ENCODE measurements at places on chromosomes 7 and 10.
A peak's percentile ranks its signal among the peaks of the same experiment; 100 is the strongest.

DNA sequence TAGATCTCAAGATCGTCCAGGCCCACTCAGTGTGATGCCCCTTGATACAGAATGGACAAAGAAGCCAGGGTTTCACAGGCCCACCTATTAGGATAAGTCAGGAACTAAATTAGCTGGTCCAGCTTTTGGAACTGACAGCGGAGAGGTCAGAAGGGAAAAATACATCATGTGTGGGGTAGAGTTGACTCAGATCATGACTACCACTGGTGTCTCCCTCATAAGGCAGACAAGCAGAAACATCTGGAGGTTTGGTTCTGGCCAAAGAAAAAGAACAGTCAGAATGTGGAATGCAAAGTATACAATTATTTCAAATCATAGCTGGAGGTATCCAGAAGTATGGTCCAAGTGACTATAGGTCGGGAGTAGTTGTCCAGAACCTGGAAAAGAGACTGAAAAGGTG is 621.1 kb upstream of the CELF2 start:
- DNase-seq, result peak; percentile 26

DNA sequence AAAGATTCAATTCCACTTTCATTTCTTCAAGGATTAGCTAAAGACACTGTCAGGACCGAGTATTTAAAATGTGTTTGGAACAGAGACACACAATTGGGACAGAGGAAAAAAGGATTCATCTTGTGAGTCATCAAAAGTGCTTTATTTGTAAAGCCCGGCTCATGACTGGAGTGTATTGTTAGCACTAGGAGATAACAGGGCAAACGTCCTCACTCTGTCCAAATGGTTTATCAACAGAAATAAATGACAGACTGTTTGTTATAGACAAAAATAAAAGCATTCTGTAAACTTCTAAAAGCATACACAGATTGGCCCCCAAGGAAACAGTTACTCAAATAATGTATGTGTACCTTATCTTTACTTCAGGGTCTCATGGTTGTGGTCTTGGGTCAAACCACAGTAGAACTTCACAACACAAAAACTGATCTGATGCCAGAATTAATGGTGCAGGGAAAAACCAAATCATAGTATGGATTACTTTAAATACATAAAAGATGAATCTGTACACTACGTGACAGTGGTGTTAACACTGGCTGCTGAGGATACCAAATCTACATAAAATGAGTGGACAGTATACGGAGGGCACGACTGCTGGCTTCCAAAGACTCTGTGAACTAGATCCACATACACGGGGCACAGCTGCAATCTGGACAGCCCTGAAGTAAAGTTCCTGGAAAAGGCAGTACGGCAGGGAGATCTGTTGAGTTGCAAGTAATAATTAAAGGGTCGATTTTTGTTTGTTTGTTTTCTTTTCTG is 179.4 kb downstream of the PIP4K2A start:
- DNase-seq, result no peak

DNA sequence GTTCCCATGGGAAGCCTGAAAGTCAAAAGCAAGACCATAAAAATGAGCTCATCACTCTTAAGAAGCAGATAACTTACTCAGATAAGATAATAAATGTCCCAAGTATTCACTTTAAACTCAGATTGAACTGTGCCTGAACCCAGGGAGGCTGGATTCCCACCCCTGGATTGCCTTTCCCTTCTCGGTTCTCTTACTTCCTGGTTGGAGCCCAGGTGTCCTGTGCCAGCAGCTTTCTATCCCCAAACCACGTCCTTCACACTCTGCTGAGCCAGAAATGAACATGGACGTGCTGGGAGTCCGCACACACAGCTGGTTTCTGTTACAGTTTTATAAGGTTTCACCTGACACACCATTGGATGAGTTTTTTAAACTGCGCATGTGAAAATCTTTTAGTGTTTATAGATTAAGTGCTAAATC is 636.2 kb upstream of the IGFBP3 start:
- no peak for DNase-seq

DNA sequence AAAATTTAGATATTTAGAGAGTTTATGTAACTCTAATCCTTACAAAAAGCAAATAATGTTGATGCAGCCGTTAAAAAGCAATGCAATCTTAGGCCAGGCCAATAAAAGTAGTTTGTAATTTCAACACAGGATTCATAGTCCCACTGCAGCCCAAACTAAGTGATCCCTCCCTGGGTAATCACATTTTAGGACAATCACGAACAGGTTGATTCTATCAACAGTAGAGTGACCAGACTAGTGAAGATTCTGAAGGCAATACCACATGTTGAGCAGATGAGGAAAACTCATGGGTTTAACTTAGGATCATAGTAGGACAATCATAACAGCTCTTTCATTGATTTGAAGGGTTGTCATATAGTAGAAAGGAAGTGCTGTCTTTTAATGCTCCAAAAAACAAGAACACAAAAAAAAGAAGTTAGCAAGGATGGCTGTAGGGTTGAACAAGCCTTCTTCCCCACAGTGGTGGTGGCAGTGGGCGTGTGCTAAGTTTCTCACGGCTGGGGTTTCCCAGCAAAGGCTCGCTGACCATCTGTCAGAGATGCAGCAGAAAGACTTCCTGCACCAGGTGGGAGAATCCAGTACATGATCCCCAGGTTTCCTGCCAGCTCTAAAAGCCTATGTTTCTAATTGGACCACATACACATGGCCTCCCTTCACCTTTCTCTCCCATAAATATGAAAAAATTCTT is 212.2 kb downstream of the CHRM2 start:
- DNase-seq, result peak; percentile 10

GRCh38 chr7:73865738-73866445 is 4.9 kb downstream of the TMEM270 start:
- peak; percentile 61 for DNase-seq

DNA sequence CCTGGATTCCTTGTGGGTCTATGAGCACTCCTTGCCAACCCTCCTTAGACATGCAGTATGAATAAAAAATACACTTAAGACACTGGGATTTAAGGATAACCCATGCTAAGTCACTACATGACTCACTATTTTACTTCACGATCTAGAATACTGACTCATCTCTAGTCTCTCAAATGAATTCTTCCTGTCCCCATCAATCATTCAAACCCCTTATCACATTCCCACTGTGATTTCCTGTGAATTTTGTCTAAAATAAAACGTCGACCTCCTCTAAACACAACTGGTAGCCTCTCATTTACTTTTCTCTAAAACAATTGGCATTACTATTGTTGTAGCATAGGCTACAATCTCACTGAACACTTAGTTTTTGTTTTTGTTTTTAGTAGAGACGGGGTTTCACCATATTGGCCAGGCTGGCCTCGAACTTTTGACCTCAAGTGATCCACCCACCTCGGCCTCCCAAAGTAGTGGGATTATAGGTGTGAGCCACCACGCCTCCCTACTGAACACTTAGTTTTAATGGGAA is 3.9 kb upstream of the IQUB start:
- peak; percentile 84 for DNase-seq

DNA sequence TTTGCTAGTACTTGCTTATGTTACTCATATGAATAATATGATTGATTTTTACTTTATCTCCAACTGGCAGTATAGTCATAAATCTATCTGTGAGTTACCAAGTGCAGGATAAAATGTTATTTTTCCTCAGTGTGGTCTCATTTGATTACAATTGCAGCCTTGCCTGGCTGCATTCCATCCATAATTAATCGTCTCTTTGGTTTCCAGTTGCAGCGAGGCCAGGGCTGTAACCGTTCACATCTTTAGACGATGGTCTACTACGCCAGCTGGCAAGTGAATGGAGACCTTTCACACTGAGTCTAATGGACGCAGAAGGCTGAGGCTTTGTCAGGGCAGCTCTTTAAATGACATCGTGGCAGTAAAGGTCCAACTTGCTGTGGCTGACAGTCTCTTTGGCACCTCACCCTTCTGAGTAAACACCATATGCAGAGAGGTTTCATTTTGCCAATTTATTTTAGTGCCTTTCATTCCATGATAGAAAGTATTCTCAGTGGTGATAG is 84.0 kb downstream of the ARL4A start:
- DNase-seq, result peak; percentile 71

GRCh38 chr7:139511315-139511714 is 12.2 kb upstream of the CLEC2L start:
- DNase-seq, result no peak
